ENCODE measurements at places on chromosomes 3 and 15.
A peak's percentile ranks its signal among the peaks of the same experiment; 100 is the strongest.

- no peak for DNase-seq
Observed at GRCh38 chr3:64351713-64352638, 126.7 kb upstream of the PRICKLE2 start.

DNA sequence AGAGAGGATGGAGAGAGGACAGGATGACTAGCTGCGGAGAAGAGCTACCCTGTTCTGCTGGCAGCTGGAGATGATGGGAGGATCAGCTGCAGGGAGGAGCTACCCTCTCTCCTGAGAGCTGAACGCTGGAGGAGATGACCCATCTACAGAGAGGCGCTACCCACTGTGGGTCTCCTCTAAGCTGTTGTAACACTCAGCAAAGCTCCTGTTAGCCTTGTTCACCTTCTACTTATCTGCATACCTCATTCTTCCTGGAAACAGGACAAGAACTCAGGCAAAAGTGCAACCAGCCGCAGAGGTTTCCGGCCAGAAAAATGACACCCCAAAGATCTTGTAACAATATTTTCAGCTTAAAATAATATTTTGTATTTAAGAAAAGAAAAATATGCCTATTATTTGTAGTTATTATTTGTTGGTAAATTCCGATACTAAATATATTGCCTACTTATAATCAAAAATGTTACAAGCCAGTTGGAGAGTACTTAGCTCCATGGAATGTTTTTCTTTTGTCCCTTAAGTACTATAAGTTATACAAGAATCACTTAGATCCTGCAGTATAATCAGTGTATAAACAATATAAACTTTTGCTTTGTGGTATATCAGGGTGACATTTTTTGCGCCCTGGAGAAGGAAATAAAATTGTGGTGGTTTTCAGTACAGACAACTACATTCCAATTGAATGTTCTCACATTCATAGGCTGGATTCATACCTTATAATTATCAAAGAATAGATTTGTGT, 1188.0 kb upstream of the CADM2 start:
- DNase-seq: no peak

DNA sequence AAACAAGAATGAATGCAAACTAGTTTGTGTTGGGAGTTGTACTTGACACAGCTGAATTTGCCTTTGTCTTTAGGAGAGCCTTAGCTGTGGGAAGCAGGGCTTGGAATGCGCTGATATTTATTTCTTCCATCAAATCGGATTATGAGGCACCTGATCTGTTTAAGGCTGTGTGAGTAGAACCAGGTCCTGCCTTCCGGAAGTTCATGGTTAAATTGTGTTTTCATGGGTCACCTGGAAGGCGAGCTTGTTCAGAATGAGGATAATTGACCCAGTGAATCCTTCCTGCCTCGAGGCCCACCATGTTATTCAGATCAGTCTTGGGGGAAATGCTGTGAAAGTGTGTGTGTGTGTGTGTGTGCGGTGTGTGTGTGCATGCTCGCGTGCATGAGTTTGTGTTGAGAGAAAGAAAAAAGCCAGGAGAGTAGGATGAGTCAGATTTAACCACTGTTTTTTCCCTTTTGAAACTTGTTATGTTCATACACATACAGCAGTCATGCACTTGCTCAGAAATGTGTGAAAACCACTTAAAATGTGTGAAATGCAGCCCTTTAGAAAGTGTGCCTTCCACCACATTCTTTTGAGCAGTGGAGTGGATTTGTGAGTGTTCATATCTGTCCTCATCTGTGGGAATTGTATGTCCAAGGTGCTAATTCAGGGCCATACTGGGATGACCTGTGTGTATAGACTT, 36.7 kb downstream of the SMAD3 start:
- DNase-seq: no peak

- peak; percentile 73 for DNase-seq
Observed at GRCh38 chr3:124584552-124585391, 145.5 kb upstream of the UMPS start.

DNA sequence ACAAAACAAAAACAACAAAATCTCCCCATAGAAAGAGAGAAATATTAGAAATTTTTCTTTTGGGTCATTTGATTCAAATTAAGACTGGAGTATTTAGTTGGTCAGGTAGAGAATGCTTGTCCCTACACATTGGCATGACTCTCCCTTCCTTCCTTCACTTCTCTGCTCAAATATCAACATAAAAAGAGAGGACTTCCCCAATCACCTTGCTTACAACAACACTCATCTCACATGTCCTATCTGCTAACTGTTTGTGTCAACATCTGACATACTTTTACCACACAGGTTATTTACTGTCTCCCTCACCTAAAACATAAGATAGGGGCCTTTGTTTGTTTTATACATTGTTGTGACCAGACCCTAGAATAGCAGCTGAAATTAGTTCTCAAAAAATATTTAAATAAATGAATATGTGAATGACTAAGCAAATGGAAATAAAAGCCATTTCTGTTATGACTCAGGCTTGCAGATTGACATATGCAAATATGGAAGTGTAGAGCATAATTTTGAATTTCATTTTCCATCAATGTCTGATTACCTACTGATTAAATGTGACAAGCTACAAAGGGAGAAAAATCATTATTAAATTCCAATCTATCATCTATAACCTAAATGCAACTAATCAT, 304.8 kb downstream of the CTNNB1 start:
- DNase-seq: no peak

GRCh38 chr15:63079947-63080626, 37.5 kb downstream of the TPM1 start:
- DNase-seq: no peak

- no peak for DNase-seq
Observed at GRCh38 chr3:112755845-112756613, 90.6 kb downstream of the CD200R1L start.

- DNase-seq: no peak
Observed at GRCh38 chr15:78343276-78344060, 3.3 kb downstream of the CRABP1 start.

- DNase-seq: no peak
Observed at GRCh38 chr3:130711565-130712324, 34.9 kb downstream of the PIK3R4 start.

- no peak for DNase-seq
Observed at GRCh38 chr3:168815946-168816345, 720.2 kb upstream of the GOLIM4 start.

GRCh38 chr15:69093127-69093526, 67.3 kb upstream of the GLCE start:
- no peak for DNase-seq

DNA sequence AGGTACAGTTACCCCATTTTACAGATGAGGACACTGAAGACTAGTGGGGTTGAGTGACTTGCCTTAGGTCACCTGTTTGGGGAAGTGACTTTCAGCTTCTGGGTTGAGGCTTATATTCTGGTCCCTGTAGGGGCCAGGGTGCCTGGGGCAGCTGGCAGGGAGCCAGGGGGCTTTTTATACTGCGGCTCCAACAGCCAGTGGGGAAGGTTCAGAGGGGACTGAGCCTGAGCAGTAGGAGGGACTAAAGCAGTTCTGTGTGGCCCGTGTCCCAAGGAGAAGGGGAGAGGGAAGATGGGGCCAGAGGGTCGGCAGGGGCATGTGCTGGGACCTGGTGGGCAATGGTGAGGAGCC, 37.7 kb downstream of the SLC6A6 start:
- no peak for DNase-seq

- no peak for DNase-seq
Observed at GRCh38 chr3:13588993-13589392, 40.1 kb downstream of the FBLN2 start.

DNA sequence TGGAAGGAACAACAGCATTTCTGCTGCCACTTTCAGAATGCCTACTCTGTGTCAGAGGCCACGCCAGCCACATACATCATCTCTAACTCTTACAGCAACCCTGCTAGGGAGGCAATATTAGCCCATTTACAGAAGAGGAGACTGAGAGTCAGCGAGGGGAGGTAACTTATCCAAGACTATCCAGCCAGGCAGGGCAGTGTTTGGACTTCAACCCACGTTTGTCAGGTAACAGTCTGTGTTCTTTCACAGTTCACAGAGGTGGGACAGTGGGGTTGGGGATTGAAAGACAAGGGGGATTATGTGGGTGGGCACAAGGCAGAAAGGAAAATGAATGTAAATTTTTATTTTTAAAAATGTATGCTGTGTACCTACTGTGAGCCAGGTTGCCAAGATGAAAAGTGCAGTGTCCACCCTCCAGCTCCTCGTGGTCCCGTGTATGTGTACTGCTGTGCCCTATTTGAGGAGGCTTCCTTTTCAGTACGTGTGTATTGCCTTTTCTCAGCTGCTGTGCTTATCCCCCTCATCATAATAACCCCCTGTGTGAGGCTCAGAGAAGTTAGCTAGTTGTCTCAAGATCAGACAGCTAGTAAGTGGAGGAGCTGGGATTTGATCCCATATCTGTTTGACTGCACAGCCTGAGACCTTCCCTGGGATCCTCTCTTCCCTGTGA, 16.5 kb upstream of the ATP2B2 start:
- no peak for DNase-seq

GRCh38 chr3:132561003-132561402, 36.1 kb upstream of the ACKR4 start:
- DNase-seq: no peak

DNA sequence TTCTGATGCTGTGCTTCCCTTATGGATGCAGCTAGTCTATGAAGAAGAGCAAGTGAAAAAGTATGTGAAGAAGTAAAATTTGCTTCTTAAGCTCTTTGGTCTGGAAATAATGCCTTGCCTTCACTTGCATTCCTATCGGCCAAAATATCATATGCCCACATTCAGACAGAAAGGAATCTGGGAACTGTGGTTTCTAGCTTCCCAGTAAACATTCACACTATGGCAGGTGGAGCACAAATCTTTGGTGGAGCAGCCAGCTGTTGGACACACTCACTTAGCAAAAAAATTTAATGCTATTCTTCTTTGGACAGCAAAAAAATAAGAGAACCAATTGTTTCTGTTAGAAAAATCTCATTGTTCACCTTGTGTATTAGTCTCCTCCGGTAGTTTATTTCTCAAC, 12.3 kb upstream of the COL6A6 start:
- DNase-seq: no peak

GRCh38 chr3:16252243-16252978, 12.3 kb downstream of the DPH3 start:
- no peak for DNase-seq

GRCh38 chr3:175411405-175411804, 552.3 kb downstream of the NAALADL2 start:
- no peak for DNase-seq

- no peak for DNase-seq
Observed at GRCh38 chr3:94232921-94233320, 170.1 kb downstream of the NSUN3 start.

- DNase-seq: no peak
Observed at GRCh38 chr15:101327147-101327740, 32.2 kb upstream of the SNRPA1 start.

DNA sequence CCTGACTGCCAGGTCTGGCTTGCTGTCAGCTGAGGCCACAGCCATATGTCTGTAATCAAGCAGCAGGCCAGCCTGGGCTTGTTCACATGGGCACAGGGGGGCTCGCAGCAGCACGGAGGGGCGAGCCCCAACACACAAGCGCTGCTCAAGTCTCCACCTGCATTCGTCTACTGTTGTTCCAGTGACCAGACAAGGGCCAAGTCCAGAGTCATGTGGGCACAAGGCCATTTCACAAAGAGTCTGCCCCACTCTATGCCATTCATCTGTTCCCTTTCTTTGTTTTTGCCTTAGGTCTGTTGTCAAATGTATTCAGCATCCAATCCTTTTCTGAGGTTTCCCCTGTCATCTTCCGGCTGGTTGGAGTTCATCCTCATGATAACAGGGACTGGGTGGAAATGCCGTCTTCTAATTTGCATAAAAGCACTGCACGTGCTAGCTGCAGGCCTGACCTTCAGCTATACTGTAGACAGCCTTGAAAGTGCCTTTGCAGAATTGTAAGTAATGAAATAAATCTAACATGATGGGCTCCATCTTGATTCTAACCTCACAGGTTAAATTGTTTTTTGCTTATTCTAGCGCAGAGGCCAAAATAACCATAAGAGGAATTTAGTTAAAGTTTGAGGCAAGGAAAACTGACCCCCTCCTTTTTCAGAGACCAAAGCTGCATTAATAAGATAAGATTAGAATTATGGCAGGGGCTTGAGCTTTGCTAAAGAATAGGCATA, 28.6 kb upstream of the KBTBD12 start:
- DNase-seq: no peak

GRCh38 chr15:47334805-47335535, 382.3 kb upstream of the SEMA6D start:
- DNase-seq: no peak

DNA sequence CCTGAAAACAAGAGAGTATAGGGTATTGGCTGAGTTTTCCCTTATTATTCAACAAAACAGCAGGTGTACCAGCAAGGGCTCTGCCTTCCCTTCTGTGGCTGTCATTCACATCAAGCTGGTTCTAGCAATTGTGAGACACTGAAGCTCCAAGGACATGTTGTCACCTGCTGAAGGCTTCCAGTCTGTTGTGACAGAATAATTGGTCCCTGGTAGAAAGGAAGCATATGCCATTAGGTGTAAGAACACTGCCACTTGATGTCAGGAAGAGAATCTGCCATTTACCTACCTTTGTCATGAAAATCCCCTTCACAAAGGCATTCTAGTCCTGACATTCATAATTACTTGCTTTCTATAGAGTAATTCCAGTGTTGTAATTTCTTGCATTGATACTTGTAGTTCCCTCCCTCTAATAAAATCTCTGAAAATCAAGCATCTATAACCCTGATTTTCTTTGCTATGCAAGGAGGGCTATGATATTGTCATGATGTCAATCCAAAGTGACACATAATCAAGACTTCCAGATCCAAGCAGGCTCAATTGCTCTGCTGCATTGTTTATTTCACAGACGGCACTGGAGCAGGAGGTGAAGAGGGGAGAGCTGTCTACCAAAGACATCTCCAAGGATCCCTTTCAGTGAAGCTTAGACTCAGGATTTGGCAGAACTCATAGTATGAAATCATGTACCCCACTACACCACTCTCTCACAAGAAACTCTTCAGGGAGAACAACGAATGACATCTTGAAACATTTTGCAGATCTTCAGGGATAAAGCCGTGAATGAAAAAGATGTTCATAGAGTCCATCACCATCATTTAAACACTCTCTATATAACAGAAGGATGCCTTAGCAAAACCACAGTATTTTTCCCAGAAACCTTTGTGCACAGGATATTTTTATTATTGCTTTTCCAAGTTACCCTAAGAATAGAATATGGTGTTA, 425.3 kb downstream of the RBMS3 start:
- DNase-seq: no peak

- no peak for DNase-seq
Observed at GRCh38 chr15:53811530-53811929, 52.1 kb upstream of the WDR72 start.
